ENCODE measurements at places on chromosomes 13 and 19. TPM values are rescaled to one million over a fixed set of nuclear protein-coding genes. Genes with fewer than 3 reads are reported as not detected.

- H3K4me1 ChIP-seq: peaks cover 52% of the 10 kb centered on the region
- no peaks in the 10 kb centered on the region for H3K36me3 ChIP-seq
- H3K4me3 ChIP-seq: no peak overlapping the region
- H3K27ac ChIP-seq: no peak overlapping the region
Measured at GRCh38 chr19:46225558-46226004, 4.0 kb upstream of the IGFL1 start.

DNA sequence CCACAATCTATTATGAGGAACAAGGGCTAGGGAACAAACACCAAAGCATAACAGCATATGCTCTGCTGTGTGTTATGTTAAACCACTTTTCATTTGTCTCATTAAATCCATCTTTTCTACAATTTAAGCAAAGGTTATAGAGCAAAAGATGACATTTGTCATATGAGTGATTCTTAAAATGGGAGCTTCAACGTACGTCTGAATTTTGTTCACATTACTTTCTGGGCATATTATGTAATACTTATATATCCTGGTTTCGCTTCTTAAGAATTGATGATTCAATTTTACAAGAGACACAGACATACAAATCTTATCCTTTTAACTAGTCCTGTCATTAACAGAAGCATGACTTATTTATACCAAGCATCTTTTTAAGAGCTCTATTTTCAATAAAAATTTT, 3.3 kb upstream of the TPP2 start:
- no peak overlapping the region for H3K4me3 ChIP-seq
- no peaks in the 10 kb centered on the region for H3K36me3 ChIP-seq
- no peaks in the 10 kb centered on the region for H3K27me3 ChIP-seq
- H3K27ac ChIP-seq: no peak overlapping the region

Gene CEACAM5
- total RNA-seq: 18.8 TPM

DNA sequence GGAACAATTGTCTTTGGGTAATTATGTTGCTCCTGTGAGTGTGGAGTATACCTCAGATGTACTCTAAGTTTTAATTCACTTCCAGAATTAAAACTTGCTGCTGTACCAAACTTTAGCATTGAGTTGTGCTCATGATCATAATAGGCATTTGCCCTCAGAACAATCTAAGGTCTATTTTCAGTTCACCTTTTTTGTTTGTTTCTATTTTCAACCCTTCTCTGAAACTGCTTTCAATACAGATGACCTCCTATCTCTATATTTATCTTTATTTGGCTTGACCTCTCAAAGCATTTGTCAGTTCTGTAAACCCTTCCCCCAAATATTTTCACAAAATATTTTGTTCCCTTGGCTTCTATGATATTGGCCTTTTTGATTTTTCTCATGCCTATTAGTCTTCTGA, 873.0 kb downstream of the OLFM4 start:
- no peaks in the 10 kb centered on the region for H3K36me3 ChIP-seq
- DNase-seq: no peak
- H3K27me3 ChIP-seq: no peaks in the 10 kb centered on the region
- no peak overlapping the region for H3K27ac ChIP-seq

GRCh38 chr13:105796081-105796480, 739.4 kb downstream of the EFNB2 start:
- DNase-seq: no peak
- no peak overlapping the region for H3K27ac ChIP-seq
- no peak overlapping the region for H3K4me3 ChIP-seq
- no peaks in the 10 kb centered on the region for H3K27me3 ChIP-seq
- no peaks in the 10 kb centered on the region for H3K36me3 ChIP-seq
- no peaks in the 10 kb centered on the region for H3K4me1 ChIP-seq

Gene NALCN
- total RNA-seq: 1.7 TPM

DNA sequence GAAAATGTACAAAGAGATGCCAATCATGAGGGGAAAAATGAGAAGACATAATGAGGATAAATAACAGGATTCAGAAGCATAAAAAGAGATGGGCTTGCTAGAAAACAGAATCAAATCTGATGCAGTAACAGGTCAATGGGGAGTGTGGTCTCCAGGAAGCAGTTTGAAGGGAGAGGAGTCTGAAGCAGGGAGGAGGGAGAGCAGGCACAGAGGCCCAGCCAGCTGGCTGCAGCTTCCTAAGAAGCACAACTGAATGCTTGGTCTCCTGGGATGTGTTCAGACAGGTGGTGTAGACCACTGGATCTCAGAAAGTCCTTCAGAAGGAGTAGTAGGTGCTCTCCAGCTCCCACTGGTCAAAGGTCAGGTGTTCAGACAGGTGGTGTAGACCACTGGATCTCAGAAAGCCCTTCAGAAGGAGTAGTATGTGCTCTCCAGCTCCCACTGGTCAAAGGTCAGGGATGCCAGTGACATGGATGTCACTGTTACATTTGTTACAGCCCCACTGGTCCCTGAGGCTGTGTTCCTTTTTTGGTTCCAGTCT, 68.3 kb upstream of the UBAC2 start:
- H3K27ac ChIP-seq: no peak overlapping the region
- DNase-seq: no peak
- no peaks in the 10 kb centered on the region for H3K4me1 ChIP-seq
- H3K27me3 ChIP-seq: no peaks in the 10 kb centered on the region

DNA sequence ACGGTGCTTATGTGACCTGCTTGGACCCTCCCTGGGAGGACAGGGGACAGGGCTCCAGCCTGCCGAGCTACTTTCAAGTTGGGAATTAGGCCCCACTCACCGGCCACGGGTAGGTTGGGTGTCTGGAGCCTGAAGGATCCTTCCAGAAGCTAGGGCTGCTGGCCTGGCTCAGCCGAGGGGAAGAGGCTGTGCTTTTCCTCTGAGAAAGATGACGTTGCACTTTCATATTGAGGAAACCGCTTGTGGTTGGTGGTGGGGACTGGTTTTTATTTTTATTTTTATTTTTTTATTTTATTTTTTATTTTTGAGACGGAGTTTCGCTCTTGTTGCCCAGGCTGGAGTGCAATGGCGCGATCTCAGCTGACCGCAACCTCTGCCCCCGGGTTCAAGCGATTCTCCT, at the start of gene TMEM150B:
Gene TMEM150B (minus strand): TSS at position 170 of the 400 bp plus-strand sequence. CDS start 4,305 bp downstream, outside the sequence.
- no peak for DNase-seq
- no peak within 1 kb of the TSS for H3K4me3 ChIP-seq
- no peak within 1 kb of the TSS for H3K27ac ChIP-seq
- no peaks in the 10 kb centered on the region for H3K4me1 ChIP-seq
- no peaks in the 10 kb centered on the region for H3K36me3 ChIP-seq

DNA sequence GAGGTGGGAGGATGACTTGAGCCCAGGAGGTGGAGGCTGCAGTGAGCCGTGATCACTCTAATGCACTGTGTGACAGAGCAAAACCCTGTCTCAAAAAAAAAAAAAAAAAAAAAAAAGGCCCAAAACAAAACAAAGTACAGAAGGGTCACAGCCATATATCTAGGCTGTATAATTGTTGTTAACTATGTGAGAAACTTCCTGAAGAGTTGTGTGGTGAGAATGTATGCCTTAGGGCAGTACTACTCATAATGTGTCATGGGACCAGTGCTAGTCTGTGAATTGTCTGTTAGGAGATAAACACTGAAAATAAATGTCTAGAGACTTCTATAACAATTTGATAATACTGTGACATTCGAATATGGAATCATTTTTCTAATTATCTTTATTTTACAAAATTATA, 43.1 kb downstream of the PAN3 start:
- no peak for DNase-seq
- H3K27ac ChIP-seq: no peak overlapping the region
- peaks cover 5% of the 10 kb centered on the region for H3K4me1 ChIP-seq
- no peaks in the 10 kb centered on the region for H3K27me3 ChIP-seq

- DNase-seq: no peak
- H3K4me1 ChIP-seq: no peaks in the 10 kb centered on the region
- H3K4me3 ChIP-seq: no peak overlapping the region
Measured at GRCh38 chr13:56886398-56886797, 254.3 kb upstream of the PRR20A start.
